GM20000 (cell line): ENCODE measurements at places on chromosomes 3 and 15.

- DNase-seq: no peak
Observed at GRCh38 chr3:107796791-107797190, 274.0 kb downstream of the BBX start.

- no peak for DNase-seq
Observed at GRCh38 chr3:78737988-78738387, 1029.8 kb downstream of the ROBO1 start.

DNA sequence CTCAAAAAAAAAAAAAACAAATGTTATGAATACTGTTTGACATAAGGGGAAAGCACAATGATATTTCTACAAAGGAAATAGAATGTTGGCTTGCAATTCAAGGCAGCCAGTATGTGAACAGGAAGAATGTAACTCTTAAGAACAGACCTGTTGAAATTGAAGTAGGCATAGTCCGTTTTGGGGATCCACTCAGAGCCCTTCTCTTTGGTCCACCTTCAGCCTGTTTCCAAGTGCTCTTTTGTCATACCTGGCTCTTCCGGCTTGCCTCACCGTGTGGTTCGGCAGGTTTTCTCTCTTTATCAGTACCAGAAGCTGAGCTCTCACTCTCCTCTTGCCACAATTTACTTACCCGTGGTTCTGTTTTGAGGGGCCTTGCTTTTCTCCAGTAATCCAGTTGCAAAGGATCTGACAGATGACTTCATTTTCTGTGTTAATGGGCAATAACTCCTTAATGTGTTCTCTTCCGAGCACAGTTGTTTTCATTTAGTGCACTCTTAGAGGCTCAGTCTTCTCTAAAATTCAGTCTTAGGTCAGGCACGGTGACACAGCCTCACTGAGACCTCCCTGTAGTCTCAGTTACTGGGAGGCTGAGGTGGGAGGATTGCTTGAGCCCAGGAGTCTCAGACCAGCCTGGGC lies 6.7 kb downstream of the ABHD17C start:
- no peak for DNase-seq

GRCh38 chr3:37181756-37182155 lies 7.4 kb upstream of the LRRFIP2 start:
- DNase-seq: no peak

GRCh38 chr3:141440942-141441341 lies 45.9 kb upstream of the RASA2 start:
- no peak for DNase-seq

DNA sequence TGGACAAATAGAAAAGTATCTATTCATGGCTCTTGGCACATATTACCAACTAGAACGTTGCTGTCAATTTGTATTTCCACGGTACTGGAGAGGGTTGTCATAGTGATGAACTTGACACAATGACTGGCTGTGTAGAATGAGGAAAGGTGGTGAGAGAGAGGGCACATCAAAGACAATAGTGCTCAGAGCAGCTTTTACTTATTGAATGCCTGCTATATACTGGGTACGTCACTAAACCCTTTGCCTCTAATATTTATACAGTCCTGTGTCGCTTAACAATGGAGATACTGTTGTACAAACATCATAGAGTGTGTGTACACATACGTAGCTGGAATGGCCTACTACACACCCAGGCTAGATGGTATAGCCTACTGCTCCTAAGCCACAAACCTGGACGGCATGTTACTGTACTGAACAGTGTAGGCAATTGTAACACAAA lies 8.3 kb downstream of the TMPRSS7 start:
- no peak for DNase-seq

DNA sequence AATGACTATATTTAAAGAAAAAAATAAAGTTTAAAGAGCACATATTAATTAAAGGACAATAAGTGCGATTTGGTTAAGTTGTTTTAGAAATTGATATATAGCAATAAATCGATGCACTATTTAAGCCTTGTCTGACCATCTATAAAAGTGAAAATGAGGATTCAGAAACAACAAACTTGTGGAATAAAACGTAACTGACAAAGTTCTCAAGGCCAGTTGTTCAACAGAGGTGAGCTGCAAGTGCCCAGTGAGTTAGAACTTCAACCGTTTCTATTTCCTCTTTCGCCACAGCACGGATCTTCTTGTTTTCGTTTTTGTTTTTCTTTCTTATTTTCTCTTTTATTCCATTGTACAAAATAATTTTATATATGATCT lies 724.9 kb upstream of the ARRDC4 start:
- no peak for DNase-seq

GRCh38 chr3:111911446-111911845 lies 52.4 kb downstream of the PHLDB2 start:
- DNase-seq: no peak

DNA sequence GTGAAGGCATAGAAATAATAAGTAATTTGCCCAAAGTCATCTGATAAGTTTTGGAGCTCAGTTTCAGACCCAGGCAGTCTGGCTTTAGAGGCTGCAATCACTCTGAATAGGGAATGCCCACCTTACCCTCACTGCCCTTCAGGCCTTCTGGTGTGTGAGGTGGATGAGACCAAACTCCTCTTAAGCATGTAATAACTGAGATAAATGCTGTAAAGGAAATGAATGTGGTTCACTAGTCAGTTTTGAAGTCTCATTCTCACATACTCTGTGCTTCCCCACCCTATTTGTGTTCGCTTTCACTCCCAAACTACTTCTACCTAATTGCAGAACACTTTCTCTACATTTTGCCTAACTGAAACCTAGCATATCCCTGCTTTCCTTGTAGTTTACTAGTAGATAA lies 144.1 kb downstream of the FILIP1L start:
- DNase-seq: peak; percentile 39

- DNase-seq: no peak
Observed at GRCh38 chr15:90701048-90701447, 16.1 kb upstream of the BLM start.

- no peak for DNase-seq
Observed at GRCh38 chr15:95168152-95168551, 936.8 kb downstream of the MCTP2 start.

- no peak for DNase-seq
Observed at GRCh38 chr3:120634539-120634938, 38.4 kb downstream of the NDUFB4 start.

DNA sequence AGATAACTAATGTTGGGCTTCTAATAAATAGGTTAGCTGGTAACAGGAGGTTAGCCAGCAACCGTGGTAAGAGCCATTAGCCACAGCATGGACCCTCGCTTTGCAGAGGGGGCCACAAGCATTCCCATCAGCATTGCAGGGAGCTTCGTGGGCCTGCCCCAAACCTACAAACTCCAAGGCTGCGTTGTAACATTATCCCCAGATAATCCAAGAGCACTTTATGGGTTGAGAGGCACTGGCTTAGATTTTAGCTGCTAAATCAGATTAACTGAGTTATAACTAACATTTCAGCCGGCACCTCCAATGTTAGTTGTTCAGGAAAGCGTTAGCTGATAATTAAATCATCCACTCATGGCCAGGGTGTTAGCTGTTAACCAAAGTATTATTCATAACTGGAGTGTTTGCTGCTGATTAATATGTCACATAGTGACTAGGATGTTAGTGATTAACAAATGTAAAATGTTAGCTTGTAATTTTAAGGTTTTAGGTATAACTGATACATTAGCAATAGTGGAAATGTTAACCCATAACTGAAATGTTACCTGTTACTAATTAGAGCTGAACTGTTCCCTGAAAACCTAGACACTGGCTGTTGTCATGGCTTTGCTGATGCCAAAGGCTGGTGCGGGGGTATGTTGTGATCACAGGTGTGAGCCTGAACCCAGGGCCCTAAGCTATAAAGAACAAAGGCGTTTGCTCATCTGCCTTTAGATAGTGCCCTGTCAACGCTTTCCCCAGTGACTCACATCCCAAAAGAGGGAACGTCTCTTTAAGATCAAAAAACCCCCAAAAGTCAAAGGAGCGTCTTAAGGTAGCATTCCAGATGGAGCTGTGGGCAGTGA lies 56.2 kb downstream of the SLC6A6 start:
- DNase-seq: no peak

GRCh38 chr3:151307131-151307530 lies 9.5 kb downstream of the GPR87 start:
- DNase-seq: no peak
